ENCODE measurements at places on chromosomes 5 and 9.

- no peak for DNase-seq
These were observed 307.7 kb downstream of the ADGRV1 start for GRCh38 chr5:90866333-90866732.

DNA sequence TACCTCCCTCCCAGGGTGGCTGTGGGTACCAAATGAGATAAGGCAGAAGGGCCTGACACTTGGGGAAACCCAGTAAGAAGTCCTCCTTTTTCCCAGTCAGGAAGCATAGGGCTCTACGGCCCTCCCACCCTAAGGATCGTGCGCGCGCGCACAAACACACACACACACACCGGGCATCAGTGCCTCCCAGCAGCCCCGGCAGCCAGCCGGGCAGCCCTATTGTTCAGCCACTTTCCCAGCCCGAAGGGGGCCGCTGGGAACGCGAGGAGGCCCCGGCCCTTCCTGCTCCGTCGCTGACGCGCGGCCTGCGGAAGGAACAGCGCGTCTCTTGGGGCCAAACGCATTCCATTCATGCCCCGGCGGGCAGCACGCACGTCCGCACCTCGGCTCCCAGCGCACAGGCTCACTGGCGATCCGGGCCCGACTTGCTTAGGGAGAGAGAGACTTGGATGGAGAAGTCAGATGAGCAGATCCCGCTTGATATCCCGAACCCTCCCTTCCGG, 22.6 kb downstream of the DUSP1 start:
- DNase-seq: peak; percentile 94

DNA sequence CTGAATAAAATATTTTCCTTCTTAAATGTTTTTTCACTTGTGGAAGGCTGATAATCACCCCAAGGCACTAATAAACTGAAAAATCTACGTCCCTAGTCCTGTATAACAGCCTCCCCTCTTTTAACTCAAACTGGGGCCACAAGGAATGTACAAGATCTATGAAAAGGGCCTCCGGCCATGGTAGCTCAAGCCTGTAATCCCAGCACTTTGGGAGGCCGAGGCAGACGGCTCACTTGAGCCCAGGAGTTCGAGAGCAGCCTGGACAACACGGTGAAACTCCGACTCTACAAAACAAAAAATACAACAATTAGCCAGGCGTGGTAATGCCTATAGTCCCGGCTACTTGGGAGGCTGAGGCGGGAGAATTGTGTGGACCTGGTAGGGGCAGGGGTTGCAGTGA, 23.6 kb downstream of the RNF145 start:
- no peak for DNase-seq

DNA sequence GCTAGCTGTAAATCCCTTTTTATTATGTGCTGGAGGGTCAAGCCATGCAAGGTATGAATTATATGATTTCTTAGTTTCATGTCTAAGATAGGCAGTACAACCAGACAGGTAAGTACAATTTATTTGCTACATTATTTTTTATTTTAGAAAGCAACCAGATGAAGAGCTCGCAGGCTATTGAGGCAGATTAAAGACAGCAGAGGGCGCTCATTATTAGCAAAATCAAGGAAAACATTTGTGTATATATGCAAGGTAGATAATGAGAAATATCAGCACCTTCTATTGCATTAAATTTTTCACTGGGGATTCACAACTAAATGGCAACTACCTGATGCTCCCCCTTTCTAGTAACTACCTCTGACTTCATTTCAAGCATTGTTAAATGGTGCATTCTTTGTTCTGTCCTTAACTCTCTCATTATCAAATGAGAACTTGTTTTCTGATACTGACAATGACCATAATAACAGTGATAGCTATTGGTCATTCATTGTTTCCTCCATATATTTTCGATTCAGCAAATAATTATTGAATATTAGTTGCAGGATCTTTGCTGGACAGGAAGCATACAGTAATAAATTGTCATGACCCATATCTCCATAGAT, 8.6 kb downstream of the SCGB3A2 start:
- no peak for DNase-seq

- DNase-seq: no peak
These were observed 2.9 kb upstream of the NPDC1 start for GRCh38 chr9:137048655-137049543.

DNA sequence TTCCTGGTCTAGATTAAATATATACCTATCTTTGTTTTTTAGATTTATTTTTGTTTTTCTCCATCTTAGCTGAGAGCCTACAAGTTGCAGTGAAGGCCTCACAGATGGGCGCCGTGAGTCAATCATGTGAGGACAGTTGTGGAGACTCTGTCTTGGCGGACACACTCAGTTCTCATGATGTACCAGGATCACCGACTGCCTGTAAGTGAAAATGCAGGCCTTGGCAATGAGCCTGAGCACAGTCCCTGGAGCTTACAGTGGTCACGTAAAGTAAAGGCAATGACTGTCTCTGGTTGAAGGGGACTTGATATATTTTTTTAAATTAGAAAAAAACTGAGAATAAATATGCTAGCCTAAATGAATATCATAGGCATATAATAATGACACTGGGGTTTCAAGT, 271.9 kb downstream of the ARHGEF28 start:
- no peak for DNase-seq

DNA sequence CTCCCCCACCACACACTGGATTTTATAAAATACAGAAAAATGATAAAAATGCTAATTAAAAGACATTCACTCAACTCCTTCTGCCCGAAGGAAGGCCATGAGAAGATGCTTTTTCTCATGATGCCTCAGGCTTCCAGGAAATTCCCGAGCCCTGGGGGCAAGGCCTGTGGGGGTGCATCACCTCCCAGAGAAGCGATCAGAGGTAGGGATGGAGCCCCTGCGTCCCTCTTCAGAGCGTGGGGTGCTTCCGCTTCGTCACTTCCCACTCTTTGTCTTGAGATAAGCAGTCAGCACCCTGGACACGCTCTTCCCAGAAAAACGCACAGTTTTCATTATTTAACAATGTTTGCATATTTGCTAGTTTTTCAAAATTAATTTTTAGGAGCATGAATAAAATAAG, 33.3 kb upstream of the SH3PXD2B start:
- DNase-seq: no peak

- DNase-seq: no peak
These were observed 326.6 kb downstream of the EBF1 start for GRCh38 chr5:158773161-158773560.

DNA sequence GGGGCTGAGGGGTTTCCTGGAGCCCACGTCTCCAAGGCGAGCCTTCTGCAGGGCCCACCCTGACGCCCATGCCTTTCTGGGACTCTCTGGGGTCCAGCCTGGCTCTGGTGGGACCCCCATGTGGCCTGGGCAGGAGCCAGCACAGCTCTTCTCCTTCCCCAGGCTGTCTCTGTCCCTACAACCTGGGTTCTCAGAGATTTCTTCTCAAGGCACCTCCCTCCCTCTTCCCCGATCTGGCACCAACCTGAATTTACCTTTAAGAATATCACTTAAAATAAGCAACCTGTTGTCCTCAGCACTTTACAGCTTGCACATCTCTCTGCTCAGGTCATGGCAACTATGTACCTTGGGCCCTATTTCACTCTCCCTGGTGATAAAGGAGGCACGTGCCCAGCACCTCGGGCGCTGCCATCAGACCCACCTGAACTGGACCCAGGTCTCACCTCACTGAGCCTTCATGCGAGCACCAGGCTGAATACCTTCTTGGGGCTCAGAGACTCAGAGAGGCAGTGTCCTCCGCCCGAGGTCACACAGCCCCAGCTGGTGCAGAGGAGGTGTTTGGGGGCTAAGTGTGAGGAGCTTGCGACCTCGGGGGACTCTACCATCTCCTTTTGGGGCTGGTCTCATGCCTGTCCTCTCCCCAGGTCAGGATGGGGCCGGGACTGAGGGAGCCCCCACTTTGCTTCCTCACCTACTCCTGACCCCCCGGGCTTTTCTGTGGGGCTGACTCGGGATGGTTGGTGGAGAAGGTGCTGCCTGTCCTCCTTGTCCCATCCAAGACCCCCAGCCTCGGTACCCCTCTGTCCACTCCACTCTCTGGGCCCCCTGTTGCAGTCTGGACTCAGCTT, 217.7 kb downstream of the C9orf50 start:
- no peak for DNase-seq

GRCh38 chr5:106873568-106873967, 797.2 kb downstream of the EFNA5 start:
- DNase-seq: no peak

DNA sequence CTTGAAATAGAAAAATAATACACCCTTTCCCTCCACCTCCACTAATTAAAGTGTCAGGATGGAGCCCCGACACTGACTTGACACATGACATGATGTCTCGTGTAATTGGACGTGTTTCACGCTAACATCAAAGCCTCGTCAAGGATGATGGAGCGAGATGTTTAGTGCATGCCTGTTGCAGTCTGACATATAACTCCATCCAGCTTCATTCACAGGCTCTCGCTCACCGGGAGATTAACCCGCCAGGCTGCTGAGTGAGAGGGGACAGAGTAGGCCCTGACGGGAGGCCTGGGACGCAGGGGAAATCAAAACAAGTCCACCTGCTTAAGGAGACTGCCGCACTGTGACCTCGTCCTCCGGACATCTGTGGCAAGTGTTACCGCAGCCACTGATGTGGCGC, 263.5 kb downstream of the SLIT3 start:
- DNase-seq: no peak

DNA sequence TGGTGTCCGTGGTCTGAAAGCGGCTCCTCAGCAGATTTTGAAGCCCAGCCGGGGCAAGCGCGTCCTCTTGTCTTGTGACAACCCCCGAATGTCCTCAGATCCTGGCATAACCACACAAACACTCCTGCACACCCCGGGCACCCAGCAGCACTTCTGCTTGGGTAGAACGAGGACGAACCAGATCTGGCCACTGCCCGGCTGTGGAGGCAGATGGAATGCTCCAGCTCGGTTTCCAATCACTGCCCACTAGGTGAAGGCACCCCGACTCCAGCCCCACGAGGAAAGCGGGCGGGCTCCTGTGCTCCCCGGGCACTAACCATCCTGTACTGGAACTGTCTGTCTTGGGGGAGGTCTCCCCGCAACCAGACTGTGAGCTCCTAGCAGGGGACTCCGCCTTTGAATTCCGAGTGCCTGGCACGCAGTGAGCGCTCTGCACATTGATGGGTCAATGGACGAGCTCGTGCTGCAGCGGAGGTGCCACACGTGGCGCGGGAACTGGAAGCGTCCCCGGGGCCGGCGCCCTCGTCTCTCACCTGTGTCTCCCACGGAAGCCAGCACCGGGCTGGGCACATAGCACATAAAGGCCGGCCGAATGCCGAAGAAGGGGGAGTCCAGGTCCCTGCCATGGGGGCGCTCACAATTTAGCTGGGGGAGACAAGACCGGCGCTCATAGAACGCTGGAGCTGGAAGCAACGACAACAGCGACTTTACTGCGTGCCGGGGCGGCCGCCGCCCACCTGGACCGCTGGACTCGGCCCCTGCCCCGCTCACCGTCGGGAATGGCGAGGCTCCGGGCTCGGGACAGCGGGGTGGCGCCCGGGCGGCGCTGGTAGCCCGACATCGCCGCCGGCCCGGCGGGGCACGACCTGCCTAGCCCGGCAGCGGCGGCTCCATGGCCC, 608 bp downstream of the ENTR1 start:
- DNase-seq: peak; percentile 62

- DNase-seq: no peak
These were observed 36.0 kb downstream of the SARDH start for GRCh38 chr9:133701981-133702797.

- DNase-seq: no peak
These were observed 102.5 kb upstream of the GABRP start for GRCh38 chr5:170681013-170681433.

DNA sequence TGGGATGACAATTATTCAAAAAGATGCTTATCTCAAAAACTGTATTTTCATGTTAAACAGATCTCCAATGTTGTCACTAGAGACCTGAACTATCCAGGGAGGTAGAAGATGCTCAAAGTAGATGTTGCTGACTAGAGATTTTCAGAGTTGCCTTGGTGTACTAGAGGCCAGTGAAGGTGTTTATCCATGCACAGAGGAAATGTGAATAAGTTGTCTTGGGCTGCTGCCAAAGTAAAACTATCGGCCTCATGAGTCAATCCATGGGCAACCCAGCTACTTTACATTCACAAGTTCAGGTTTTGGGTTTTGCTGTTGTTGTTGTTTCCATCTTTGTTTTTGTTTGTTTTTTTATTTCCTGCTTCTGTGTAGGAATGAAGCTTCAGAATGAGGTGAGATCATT, 141.1 kb upstream of the RANBP3L start:
- no peak for DNase-seq

DNA sequence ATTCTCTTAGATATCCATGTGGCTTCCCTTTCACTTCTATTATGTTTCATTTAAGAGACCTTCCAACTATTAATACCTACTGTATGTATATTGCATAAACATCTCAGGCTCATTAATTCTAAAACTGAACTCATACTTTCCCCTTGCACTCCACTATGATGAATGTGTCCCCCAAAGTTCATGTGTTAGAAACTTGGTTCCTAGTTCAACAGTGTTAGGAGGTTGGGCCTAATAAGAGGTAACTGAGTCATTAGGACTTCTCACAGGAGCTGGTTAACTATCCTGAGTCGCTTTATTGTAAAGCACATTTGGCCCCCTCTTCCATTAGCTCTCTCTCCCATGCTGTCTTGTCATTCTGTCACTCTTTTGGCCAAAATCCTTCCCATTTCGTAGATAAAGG, 22.0 kb downstream of the ANKHD1 start:
- no peak for DNase-seq

GRCh38 chr5:105565531-105565930, 2002.9 kb upstream of the NUDT12 start:
- DNase-seq: no peak

DNA sequence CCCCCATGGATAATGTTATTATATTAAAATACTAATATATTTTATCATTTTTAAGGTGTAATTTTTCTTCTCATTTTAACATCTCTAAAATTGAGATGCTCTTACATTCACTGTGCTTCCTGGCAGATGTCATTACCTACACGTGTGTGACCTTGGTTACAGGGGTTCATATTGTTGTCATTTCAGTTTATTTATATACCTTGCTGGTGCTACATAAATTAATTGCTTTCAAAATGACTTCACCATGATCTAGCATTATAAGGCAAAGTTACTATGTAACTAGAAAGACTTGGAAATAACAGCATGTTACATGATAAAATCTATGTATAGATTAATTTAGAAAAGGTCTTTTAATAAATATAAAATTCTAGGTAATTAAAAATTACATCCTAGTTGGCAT, 60.9 kb downstream of the ARHGEF28 start:
- DNase-seq: no peak

- DNase-seq: no peak
These were observed 39.0 kb downstream of the GOLPH3 start for GRCh38 chr5:32135086-32135485.

GRCh38 chr5:28516722-28517121, 1478.3 kb upstream of the CDH9 start:
- no peak for DNase-seq
